ENCODE measurements at places on chromosomes 12 and 14.

GRCh38 chr14:98236314-98236713, 1035.7 kb downstream of the BCL11B start:
- no peak for DNase-seq

DNA sequence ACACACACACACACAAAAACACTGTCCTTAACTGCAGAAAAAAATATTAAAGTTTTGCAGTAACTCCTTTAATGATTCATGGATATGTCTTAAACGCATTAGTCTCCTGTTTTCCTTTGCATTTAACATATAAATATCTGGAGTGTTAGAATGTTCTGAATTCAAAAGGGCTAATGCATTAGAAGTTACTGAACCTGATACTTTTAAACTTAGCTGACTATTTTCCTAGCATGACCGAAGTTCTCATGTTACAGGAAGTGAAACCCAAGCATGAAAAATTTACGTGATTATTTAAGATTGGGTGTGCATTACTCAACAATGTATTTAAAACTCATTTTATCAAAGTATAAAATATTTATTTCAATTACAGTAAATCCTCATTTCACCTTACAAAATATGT, 791.2 kb downstream of the FLRT2 start:
- DNase-seq: peak; percentile 11

DNA sequence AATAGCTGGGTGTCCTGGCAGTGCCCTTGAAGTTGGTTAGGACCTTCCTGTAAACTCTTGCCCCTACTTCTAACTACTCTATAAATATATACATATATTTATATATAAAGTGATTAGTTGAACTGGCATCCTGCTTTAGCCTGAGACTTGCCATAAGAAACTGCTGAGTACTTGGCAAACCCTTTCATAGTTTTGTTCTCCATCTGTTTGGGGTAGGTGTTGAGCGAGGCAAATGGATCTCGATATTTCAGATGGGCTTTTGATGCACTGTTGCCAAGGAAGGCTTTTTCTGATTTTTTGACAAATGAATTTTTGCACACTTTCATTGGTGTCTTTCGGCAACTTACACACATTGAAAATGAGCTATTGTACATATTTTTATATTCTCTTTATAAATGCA, 10.4 kb downstream of the CALM1 start:
- no peak for DNase-seq

- DNase-seq: peak; percentile 17
Observed at GRCh38 chr12:45732936-45733335, 3.4 kb downstream of the ARID2 start.

DNA sequence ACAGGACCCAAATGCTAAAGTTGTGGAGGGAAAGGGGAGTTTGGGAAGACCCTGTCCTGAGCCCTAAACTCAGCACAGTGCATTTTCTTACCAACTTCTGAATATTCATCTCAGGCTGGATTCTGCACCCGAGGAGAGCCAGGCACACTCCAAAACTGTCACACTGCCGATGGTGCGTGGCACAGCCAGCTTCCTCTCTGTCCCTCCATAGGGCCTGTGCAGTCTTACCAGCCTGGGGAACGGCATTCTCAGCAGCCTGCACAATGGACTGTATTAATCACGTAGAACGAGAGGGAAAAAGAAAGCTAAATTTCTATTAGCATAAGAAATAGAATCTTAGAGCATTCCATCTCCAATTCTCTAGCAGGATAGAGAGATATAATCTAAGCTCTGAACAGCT, 71.3 kb upstream of the GPATCH2L start:
- DNase-seq: no peak

DNA sequence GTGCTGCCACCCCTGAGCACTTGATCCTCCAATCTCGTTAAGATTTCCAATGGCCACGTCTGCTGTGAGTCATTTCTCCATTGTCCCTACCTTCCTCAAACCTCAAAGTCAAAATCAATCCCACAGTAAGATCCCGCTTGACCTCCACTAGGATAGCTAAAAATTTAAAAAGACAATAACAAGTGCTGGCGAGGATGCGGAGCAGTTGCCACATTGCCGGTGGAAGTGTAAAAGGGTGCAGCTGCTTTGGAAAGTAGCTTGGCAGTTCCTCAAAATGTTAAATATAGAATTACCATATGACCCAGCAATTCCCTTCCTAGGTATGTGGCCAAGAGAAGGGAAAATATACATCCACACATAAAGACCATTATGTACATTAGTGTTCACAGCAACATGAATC, 9.5 kb upstream of the BCL7A start:
- no peak for DNase-seq

GRCh38 chr14:59026081-59026480, 162.4 kb upstream of the DAAM1 start:
- DNase-seq: no peak

GRCh38 chr12:102609996-102610395, 129.6 kb upstream of the IGF1 start:
- DNase-seq: no peak

DNA sequence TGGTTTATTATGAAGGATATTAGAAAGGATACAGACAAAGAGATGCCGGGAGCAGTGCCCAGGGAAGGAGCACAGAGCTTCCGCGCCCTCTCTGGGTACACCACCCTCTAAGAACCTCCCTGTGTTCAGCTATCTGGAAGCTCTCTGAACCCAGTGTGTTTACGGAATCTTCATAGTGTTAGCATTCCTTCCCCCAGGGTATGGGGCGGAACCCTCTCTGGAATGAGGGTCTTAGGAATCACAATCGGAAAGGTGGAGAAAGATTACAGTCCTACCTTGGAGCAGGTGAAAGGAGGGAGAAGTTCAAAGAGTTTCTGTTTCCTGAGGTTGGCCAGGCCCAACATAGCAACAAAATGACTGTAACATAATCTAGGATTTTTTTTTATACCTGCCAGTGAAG, 6.8 kb upstream of the NUDT4 start:
- DNase-seq: no peak

- no peak for DNase-seq
Observed at GRCh38 chr12:124171231-124171979, 123.5 kb upstream of the RFLNA start.

GRCh38 chr12:44058366-44058765, 222.5 kb downstream of the TMEM117 start:
- no peak for DNase-seq

- no peak for DNase-seq
Observed at GRCh38 chr14:51844081-51844881, 16.1 kb upstream of the GNG2 start.

DNA sequence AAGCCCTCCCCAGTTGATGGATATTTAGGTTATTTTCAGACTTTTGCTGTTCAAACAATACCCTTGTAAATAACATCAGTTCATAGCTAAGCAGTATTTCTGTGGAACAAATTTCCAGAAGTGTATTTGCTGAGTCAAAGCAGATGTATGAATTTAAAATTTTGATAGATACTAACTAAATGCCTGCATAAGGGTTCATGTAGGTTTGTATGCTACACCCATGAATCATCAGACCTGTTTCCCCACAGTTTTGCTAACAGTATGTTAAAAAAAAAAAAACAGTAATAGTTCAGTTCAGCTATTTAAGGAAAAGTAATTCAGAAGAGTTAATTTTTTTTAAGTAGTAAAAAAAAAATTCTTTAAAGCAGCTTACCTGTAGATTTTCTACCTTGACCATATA, 236.1 kb upstream of the DIO2 start:
- DNase-seq: no peak

- DNase-seq: no peak
Observed at GRCh38 chr14:31219169-31219568, 11.6 kb upstream of the HECTD1 start.

DNA sequence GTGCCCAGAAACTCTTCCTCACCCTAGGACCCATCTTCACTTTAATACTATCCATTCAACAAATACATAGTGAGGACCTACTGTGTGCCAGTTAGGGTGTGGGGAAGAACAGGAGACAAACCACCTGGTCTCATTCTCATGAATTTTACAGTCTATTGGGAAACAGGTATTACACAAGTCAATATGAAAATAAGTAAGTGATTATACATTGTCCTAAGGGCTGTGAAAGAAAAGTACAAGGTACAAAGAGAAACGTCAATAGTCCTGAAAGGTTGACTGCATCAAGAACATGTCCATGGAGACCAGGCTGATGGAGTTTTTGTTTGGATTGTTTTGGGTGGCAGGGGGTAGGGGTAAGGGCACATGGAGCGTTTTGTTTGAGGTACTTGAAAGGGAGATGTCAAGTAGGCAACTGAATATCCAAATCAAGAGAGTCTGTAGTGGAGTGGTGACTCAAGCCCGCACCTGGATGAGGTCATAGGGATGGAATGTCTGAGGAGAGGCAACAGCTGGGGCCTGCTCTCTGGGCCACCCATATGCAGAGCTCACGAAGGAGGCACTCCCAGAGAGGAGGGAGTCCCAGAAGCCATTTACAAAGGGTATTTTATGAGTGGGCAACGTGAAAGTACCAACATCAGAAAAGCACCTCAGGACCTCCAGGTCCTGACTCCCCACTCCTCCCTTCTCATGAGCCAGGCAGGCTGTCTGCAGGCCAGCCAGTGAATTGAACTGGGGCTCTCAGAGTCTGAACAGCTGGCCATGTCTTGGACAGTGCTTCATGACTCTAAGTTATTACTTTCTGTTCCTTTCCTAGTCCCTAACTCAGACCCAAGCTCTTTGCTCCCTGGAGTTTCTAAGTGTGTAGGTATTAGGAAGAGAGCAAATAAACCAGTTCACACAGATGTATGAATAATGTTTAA, 272.0 kb downstream of the ZFP36L1 start:
- DNase-seq: no peak

- DNase-seq: no peak
Observed at GRCh38 chr12:22271023-22271422, 63.5 kb downstream of the ST8SIA1 start.

DNA sequence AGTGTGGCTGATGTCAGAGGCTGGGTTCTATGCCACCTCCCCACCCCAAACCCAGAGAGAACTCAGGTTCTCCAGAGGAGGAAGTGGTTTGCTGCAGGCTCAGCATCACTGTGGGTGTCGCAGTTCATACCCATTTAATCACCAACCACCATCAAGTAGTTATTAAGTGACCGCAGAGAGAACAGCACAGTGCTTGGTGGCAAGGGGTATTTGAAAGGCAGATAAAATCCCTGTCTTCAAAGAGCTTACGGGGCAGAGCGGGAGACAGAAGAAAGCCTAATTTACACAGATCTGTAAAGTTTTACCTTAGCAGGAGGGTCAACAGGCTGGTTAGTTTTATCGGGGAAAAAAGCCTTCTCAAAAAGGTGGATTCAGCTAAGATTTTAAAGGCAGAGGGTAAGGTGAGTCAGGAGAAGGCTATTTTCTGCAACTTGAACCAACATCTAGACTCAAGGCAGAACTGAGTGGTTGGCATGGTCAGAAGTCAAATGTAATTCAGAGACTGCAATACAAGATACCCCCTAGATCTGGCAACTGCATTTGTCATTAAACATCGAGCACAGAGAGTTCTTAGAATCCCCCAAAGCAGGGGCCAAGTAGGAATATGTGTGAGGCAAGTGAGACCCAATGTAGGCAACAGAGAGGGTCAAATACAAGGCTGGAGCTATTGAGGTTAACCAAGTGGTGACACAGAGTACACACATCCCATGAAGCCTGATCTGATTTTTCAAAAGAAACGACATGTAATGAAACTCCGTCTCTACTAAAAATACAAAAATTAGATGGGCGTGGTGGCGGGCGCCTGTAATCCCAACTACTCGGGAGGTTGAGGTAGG, 13.2 kb downstream of the PXN start:
- DNase-seq: no peak

DNA sequence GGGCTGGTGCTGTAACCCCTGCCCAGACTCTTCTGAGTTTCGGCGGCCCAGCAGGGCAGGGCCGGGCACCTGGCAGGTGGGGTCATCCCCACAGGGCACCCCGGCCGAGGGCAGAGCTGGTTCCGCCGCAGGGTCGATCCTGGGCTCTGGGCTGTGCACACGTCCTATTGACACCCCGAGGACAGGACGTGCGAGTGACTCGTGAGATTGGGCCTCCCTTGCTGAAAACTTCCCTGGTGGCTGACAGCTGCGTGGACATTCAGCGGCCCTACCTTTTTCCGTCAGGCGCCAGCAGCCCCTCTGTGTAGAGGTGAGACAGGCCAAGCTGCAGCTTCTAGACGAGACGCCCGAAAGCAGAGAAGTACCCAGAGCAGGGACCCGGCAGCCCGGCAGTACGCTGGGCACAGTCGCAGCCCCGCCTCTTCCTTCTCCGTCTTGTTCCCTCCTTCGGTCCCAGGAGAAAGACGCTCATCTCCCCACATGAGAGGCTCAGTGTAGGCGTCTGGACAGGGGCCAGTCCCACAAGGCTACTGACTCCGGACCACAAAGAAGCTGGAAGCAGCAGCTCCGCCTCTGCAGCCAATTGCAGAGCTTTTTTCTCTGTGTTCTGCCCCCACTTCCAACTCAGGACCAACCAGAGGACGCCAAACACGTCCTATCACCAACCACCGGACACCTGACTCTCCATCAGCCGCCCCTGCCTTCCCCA, at the start of gene LRCOL1:
Gene LRCOL1, minus strand, starts transcription at position 532 of the 709 bp plus-strand sequence. CDS start 4,331 bp downstream, outside the sequence.
- no peak for DNase-seq

DNA sequence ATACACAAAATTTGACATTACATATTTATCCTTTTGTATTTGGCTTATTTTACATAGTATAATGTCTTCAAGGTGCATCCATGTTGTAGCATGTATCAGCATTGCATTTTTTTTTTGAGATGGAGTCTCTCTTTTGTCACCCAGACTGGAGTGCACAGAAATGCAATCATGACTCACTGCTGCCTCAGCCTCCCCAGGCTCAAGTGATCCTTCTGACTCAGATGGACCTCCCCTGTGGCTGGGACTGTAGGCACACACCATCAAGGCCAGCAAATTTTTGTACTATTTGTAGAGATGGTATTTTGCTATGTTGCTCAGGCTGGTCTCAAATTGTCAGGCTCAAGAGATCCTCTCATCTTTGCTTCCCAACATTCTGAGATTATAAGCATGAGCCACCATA, 214.4 kb upstream of the ALG10B start:
- DNase-seq: no peak

DNA sequence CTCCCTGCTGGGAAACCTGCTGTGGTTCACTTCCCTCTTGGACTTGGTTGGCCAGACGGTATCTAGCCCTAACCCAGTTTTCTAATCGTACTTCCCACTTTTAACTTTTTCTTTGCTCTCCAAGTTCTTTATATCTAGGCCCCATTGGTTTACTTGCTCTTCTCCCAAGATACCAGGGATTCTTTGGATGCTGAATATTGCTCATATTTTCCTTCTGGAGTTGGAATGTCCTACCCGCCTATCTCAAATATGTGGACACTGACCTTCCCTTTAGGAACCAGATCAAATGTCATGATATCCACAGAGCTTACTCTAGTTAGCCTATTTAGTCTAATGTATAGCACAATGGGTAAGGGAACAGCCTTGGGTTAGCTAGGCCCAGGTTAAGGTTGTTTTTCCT, 228.6 kb downstream of the DACT1 start:
- no peak for DNase-seq

GRCh38 chr12:123148223-123148622, 2.7 kb downstream of the PITPNM2 start:
- DNase-seq: no peak
